T-helper 1 cell (primary cell): ENCODE measurements at places on chromosomes 5 and 9.

- DNase-seq, result no peak
Observed at GRCh38 chr5:3049261-3049660, 297.8 kb upstream of the IRX2 start.

- DNase-seq, result no peak
Observed at GRCh38 chr5:132363431-132364112, 5.9 kb upstream of the SLC22A5 start.

GRCh38 chr9:134408389-134408788, 82.1 kb downstream of the RXRA start:
- no peak for DNase-seq

GRCh38 chr5:12695651-12696050, 791.4 kb upstream of the CTNND2 start:
- no peak for DNase-seq

GRCh38 chr9:32431940-32432555, 47.6 kb downstream of the ACO1 start:
- DNase-seq, result no peak

DNA sequence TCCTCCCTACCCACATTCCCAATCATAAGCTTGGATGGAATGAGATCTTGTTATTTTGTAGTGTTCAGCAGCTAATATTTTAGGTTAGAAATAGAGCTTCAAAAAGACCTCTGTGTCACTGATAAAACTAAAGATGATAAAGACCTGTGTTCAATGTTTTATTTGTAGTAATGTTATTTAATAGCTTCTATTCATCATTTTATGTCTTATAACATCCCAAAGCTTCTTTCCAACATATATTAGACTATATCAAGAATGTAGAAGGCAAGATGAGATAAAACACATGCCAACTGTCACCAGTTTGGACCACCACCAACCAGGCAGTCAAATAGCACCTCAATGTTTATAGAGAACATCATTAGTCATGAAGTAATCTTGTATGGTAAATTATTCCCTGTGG, 409.5 kb upstream of the ITGA1 start:
- no peak for DNase-seq

DNA sequence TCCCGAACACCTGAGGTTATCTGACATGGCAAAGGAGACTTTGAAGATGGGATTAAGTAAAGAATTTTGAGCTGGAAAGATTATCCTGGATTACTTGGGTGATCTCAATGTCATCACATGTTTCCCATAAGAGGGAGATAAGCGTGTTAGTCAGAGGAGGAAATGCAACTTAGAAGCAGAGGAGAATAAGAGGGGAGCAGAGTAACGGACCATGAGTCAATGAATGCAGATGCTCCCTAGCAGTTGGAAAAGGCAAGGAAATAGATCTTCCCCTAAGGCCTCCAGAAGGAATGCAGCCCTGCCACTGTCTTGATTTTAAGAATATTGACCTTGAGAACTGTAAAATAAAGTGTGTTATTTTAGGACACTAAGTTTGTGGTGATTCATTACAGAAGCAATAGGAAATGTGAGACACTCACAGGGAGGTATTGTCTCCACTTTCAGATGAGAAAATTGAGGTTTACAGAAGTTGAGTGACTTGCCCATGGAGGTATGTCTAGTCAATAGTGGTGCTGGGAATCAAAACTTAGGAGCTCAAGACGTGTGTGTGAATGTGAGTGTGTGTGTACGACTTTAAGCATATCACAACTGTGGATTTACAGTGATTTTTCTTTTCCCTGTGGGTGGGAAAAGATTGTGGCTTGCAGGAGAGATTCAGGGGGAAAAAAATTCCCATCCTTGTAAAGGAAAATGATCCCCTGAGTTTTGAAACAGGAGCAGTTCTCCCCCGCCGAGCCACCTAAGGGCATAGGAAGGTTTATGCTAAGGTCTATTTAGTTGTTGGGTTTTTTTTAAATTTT, 125.3 kb downstream of the TRIM32 start:
- no peak for DNase-seq

GRCh38 chr9:89884356-89885083, 279.7 kb downstream of the GADD45G start:
- no peak for DNase-seq

DNA sequence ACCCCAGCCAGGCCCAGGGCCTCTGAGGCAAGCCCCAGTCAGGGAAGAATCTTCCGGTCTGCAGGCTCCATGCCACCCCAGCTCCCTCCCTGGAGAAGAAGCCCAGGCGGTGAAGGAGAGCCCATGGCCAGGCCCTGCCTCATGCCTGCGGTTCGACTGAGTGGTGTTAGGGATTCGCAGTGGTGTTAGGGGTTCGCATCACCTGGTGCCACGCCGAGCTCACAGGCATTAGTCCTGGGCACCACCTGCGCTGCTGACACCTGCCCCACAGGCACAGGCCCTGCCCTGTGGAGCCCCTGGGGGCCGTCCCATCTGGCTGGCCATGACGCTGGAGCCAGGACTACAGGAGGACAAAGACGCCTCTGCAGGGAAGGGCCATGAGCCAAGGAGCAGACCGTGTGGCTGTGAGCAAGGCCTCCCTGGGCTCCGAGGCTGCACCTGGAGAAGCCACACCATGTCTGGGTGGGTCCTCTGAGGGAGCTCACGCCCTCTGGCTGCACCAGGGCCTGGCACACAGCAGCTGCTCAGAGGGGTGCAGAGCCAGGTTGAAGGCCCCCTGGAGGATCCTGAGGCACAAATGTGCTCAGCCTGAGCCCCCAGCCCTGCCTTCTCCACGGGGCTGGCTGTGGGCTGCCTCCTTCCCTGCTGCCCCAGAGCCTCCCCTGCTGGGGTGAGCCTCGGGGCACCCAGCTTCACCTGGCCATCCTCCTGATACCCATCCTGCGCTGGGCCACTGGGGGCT, 27.6 kb upstream of the RNF130 start:
- DNase-seq, result no peak

DNA sequence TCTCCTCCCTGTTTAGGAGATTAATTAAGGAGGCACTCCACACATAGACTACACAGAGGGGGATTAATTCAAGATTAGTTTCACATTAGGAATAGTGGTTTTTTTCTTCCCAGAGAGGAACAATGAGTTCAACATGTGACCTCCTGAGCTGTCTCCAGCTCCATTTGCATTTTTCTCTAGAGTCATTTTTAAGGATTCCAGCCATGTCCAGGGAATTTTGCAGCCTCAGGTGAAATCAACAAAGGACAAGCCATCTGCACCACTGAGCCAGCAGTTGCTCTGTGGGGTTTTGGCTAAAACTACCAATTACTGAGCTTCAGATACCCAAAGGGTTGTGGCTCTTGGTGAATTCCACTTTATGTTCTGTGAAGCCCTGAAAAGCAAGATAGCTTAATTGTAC, 258.5 kb upstream of the PPP1R2B start:
- no peak for DNase-seq

DNA sequence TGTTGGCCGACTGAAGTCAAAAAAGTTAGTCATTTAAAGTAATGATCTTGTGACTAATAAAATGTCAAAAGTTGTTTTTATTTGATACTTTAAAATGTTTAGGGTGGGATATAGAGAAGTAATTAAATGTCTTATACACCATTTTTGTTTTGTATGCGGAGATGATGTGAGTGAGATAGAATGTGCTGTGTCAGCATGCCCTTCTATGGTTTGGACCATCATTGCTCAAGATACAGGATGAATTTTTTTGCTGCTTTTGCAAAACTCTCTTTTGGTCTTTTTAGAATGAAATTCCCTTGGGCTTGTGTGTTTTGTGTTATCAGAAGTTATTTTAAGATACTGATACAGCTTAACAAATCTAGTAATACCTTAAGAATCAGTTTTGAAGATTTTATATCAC, 12.5 kb downstream of the SRFBP1 start:
- DNase-seq, result no peak

GRCh38 chr9:107155244-107155817, 127.7 kb upstream of the RAD23B start:
- DNase-seq, result no peak

- DNase-seq, result no peak
Observed at GRCh38 chr9:103789686-103790085, 304.4 kb upstream of the SMC2 start.

- DNase-seq, result no peak
Observed at GRCh38 chr5:42235837-42236236, 187.4 kb upstream of the GHR start.

DNA sequence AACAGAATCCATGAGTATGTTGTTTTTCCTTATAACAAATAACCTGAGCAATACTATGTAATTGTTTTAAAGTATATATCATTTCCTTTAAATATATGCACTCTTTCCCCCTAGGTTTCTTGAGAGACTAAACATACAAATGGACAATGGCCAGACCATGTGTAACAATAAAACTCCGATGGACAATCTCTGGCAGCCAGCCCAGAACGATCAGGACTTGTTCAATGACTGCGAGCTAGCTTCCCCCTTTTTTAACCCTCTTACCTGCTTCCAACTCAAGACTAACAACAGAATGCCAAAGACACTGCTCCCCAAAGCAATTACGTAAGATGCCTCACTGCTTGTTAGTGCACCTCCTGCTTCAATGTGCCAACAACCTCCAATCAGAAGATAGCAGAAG, 94.9 kb downstream of the HTR4 start:
- DNase-seq, result no peak

DNA sequence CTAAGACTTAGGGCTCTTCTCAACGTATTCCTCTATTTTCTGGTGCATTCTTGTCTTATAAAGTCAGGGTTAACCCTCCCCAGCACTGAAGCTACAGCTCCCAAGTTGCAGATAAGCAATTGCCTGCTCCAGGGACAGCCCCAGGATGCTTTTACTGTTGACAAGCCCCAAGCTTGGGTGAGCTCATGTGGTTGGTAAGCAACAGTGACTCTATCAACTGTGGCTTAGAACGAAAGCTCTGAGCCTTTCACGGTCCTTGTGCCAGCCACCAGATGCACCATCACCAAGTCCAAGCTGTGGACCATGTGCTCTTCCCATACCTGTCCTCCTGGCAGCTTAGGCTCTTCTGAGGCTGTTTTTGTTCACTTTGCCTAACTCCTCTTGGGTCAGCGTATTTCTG, 13.5 kb downstream of the ADRB2 start:
- DNase-seq, result no peak

DNA sequence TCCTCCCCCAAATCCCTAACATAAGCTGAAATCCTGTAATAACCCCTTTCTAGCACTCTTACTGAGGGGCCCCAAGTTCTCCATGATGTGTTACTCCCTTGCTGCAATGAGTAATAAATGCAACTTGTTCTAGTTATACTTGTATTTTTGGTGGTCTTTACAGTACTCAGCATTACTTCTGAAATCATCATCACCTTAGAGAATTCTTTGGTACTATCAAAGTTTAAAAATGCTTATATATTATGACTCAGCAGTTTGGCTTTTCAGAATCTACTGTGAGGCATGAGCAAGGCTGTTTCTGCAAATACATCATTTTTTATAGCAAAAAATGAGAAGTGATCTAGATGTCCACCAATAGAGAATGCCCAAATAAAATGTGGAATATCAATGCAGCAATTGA, 20.7 kb upstream of the ROPN1L start:
- no peak for DNase-seq

DNA sequence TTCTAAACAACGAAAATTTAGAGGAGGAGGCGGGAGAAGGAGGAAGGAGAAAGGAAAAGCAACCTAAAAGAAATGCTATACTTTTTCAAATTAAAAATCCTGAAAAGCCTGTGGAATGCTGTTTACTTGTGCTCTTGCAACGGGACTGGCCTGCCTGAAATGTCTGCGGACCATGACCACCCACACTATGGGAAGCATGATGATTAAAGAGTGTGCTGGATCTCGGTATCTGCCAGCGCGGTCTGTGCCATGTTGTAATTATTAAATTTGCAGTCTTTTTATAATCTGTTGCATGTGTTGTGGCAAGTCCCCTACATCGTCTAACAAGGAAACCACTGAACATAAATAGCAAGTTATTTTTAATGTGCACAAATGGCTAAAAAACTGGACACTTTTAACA, 111.4 kb downstream of the FANCC start:
- no peak for DNase-seq

GRCh38 chr5:178196986-178197385, 7.3 kb upstream of the HNRNPAB start:
- no peak for DNase-seq

GRCh38 chr5:154567155-154567554, 89.1 kb upstream of the HAND1 start:
- no peak for DNase-seq
